ENCODE measurements at places on chromosomes 13 and 19.

- DNase-seq: no peak
Measured at GRCh38 chr13:107819071-107819470, 396.3 kb downstream of the LIG4 start.

DNA sequence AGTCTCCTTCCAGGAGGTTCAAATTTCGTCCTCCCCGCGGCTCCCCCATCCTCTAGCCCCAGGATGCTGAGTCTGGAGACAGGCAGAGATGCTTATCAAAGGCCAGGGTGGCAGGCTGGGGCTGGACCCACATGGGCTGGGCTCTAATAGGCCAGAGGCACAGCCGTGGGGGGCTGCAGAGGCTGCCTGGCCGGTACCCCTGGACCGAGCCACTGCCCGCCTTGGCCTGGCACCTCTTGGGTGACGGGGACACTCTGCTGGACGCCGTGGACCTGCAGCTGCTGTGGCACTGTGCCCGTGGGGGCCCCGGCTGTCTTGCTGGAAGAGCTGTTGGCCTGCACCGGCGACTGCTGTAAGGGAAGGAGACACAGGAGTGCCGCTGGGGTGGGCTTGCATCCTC lies 25.8 kb downstream of the RFX1 start:
- no peak for DNase-seq

- DNase-seq: no peak
Measured at GRCh38 chr13:60351326-60351725, 45.7 kb upstream of the TDRD3 start.

GRCh38 chr13:62595976-62596375 lies 1180.3 kb upstream of the PCDH20 start:
- no peak for DNase-seq

GRCh38 chr19:3029065-3029923 lies at the start of gene TLE2:
Gene TLE2 (minus strand): TSS chr19:3029280. CDS start chr19:3028904, 376 bp downstream.
- no peak for DNase-seq

Data from SK-N-MC (cell line).